Foreskin fibroblast (primary cell): ENCODE measurements at places on chromosomes 1 and 21.

- no peak for DNase-seq
These were observed 102.8 kb upstream of the WNT4 start for GRCh38 chr1:22245726-22246125.

GRCh38 chr1:158149577-158150269 is 31.0 kb upstream of the CD1D start:
- DNase-seq, result peak; percentile 94

- DNase-seq, result no peak
These were observed 236.9 kb upstream of the NRIP1 start for GRCh38 chr21:15301736-15302135.

GRCh38 chr1:243980471-243980870 is 70.6 kb upstream of the ZBTB18 start:
- no peak for DNase-seq

- DNase-seq, result peak; percentile 20
These were observed 1.1 kb downstream of the C2CD2 start for GRCh38 chr21:41952568-41953248.

- DNase-seq, result no peak
These were observed 88.6 kb upstream of the CACNA1E start for GRCh38 chr1:181394766-181395165.

- DNase-seq, result no peak
These were observed 829 bp downstream of the CYP4A22 start for GRCh38 chr1:47137925-47138615.

DNA sequence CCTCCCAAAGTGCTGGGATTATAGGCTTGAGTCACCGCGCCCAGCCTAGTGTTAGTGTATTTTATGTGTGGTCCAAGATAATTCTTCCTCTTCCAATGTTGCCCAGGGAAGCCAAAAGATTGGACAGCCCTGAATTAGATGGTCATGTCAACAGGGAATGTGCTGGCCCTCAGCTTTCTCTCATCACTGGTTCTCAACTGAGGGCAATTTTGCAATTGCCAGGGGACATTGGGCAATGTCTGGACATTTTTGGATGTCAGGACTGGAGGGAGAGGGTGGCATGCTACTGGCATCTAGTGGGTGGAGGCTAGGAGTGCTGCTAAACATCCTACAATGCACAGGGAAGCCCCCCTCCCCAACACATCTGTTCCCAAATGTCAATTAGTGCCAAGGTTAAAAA is 95.0 kb downstream of the LAMC2 start:
- DNase-seq, result peak; percentile 89

- no peak for DNase-seq
These were observed 202.3 kb downstream of the LTN1 start for GRCh38 chr21:28790335-28790734.

GRCh38 chr1:218397752-218398339 is 52.7 kb downstream of the TGFB2 start:
- peak; percentile 13 for DNase-seq

GRCh38 chr1:223873044-223873443 is 27.3 kb upstream of the TP53BP2 start:
- DNase-seq, result no peak

DNA sequence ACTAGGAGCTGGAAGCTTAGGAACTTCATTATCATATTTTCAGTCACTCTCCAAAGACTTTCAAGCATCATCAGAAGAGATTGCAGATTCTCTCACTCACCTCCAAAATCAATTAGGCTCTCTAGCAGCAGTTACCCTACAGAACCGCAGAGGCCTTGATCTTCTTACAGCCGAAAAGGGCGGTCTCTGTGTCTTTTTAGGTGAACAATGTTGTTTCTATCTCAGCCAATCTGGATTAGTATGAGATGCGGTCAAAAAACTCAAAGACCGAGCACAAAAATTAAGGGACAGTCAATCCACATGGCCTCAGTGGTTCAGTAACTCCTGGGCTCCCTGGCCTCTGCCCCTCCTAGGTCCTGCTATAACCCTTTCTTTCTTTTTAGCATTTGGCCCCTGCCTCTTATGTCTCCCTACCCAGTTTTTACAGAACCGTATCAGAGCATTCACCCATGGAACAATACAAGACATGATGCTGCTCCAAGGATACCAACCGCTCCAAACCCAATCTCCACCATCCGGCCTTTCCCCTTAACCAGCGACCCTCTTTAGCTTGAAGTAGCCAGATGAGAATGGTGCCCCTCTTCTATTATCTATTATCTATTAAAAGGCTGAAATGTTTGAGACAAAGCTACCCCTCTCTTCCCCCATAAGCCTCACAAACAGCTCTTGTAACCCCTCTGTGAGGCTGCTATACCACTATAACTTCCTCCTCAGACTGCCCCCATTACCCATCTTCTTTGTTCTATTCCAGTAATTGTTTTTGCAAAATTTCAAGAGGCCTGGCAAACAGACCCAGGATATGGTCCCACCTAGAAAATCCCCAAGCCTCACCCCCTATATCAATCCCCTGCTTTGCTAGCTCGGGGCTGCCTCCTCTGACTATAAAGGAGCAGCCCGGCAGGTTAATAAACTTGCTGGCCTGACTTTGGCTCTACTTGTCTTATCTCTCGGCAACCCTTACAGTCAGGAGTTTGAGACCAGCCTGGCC is 18.7 kb upstream of the CA6 start:
- no peak for DNase-seq

GRCh38 chr1:54096227-54096876 is 42.9 kb downstream of the TCEANC2 start:
- DNase-seq, result no peak

DNA sequence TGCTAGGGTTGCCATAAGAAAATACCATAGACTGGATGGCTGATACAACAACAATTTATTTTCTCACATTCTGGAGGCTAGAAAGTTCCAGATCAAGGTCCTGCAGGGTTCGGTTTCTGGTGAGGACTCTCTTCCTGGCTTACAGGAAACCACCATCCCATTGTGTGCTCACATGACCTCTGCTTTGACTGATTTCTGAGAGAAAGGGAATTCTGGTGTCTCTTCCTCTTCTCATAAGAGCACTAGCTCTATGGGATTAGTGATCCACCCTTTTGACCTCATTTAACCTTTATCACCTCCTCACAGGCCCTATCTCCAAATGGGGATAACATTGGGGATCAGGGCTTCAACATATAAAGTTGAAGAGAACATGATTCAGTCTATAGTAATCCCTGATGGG is 47.5 kb downstream of the MRPL39 start:
- DNase-seq, result no peak

GRCh38 chr1:234697741-234698140 is 87.8 kb upstream of the IRF2BP2 start:
- no peak for DNase-seq

DNA sequence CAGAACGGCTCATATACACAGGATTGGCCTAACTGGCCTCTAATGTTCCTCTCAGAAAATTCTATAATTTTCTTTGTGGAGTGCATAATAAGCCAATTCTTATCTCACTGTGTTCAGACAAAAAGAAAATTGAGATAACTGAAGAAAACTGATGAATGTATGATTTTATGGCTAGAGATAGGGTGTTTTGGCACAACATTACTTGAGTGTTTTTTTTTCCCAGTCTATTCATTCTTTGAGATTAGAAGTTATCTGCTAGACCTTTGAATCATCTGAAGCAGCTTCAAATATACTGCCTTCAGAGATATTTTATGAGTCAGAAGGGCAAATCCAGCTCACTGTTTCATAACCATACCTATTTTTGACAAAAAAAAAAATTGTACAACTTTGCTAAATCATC is 85.6 kb downstream of the VAV3 start:
- DNase-seq, result no peak

- DNase-seq, result no peak
These were observed 11.1 kb upstream of the SLC30A1 start for GRCh38 chr1:211589782-211590721.

- peak; percentile 39 for DNase-seq
These were observed 500.8 kb upstream of the PBX1 start for GRCh38 chr1:164058198-164058597.

DNA sequence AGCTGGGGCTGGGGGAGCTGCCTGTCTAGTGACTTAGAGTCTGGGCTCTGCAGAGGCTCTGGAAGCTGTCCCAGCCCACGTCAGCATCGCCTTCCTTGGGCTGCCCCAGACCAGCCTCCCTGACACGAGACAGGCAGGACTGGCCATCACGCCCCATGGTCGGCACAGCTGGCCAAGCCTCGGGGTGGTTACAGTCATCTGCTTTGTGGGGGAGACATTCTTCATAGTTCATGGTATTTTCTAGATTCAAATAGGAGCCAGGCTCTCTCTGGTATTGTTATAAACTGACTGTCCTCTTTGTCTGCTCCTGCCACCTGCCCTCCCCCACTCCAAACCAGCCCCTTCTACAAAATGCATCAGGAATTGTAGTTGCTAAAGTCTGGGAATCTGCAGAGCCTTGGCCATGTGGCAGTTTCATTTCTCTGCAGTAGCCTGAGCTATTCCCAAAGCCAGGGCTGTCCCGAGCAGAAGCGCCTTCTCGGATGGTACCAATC is 29.4 kb downstream of the OLFML2B start:
- peak; percentile 45 for DNase-seq

- no peak for DNase-seq
These were observed 1.1 kb downstream of the TBX19 start for GRCh38 chr1:168281603-168282325.

DNA sequence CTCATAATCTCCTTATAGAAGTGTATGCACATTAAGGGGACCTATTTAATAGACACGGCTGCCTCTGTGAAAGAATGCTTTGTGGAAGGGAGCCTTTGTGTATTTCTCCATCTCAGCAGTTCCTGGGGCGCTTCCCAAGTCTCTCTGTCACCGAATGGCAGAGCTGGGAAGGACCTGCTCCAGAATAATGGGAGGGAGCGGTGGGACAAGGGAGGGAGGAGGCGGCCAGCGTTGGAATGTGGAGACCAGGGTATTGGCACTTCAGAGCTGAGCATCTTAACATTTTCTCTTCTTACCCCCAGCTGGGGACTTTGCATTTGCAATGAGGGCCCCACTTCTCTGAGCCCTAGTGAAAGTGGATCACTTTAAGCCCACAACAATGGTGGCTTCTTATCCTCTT is 23.9 kb downstream of the CACHD1 start:
- DNase-seq, result no peak

DNA sequence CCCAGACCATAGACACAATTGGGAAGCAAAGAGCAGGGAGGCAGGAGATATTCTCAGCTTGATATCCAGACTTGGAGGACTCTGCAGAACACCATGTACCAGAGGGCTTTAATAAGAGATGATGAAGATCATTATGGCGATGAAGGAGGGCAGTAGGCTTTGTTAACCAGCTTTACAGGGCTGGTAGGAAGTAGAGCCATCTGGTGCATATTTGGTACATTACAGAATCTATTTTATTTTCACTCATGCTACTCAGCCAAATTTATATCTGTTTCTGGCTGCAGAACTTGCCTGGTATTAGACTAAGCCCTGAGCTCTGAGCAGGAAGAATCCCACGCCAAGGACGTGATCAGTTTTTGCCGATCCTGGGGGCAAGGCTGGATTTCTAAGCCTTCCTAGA is 61.8 kb upstream of the SYT6 start:
- DNase-seq, result peak; percentile 35
